IMR-90 (cell line): ENCODE measurements at places on chromosomes 5 and 9. TPM values are rescaled to one million over a fixed set of nuclear protein-coding genes. Genes with fewer than 3 reads are reported as not detected.

DNA sequence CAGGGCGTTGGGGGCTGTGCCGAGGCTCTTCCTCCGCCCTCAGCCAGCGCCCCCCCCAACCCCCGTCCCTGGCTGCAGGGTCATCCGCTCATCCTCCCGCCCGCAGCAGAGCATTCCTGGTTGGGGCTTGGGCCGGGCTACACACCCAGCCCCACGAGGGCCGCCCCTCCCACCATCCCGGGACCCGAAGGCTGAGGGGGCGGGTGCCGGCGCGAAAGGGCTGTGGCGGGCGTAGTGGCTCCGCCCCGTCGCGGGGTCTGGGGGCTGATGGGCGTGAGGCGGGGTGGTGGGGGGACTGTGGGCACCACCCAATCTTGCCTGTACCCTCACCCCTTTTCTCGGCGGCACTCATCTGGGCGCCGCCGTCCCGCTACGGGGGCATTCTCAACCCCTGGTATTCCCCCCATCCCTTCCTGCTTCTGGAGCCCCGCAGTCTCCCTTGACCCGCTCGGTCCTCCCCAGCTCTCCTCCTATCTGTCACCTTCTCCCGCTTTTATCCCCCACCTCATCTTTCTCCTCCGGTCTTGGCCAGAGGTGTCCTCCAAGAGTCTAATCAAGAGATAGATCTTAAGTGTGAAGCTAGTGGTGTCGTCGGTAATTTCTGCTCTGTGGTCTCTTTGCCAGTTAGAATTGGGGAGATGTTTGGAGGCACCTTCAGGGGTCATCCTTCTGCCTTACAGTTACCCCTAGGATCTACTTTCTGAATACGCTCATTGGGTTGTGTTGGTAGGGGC is 1.6 kb downstream of the FER start:
- H3K27me3 ChIP-seq, result no peaks in the 10 kb centered on the region
- no peak for DNase-seq
- no peaks in the 10 kb centered on the region for H3K36me3 ChIP-seq

DNA sequence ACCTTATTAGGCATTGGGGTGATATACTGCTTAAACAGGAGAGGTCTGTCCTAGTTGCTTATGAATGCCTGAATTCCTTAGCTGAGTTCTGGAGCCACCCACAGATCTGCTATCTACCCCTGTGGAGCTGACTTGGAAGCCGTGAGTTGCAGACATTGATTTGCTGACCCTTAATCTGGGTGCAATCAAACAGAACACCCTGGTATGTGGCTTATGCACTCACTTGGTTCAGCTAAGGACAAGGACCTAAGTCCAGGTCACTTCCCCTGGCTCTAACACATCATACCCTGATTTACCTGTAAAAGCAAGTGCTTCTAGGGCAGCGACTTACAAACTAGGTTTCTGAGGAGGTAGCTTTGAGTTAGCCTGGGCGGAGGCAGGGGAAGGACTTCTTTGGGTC is 41.6 kb upstream of the TLR4 start:
- no peak overlapping the region for H3K4me3 ChIP-seq
- no peak overlapping the region for H3K27ac ChIP-seq
- DNase-seq, result no peak
- no peaks in the 10 kb centered on the region for H3K4me1 ChIP-seq
- no peaks in the 10 kb centered on the region for H3K36me3 ChIP-seq
- no peaks in the 10 kb centered on the region for H3K27me3 ChIP-seq

DNA sequence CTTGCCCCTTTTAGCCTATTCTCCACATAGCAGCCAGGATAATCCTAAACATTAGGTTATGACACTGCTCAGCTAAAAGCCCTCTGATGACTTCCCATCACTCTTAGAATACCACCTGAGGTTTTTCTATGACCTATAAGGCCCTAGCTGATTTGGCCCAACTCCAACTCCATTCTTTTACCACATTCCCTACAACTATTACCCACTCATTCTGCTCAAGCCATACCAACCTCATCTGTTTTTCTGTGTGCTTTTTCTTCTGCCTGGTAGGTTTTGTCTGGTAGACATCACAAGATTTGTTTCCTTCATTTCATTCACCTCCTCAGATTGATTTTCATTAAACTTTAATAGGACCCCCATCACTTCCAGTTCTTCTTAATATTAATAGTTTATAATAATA is 12.5 kb upstream of the FCHO2 start:
- H3K4me3 ChIP-seq, result no peak overlapping the region
- no peak overlapping the region for H3K27ac ChIP-seq
- no peaks in the 10 kb centered on the region for H3K36me3 ChIP-seq
- no peak for DNase-seq

DNA sequence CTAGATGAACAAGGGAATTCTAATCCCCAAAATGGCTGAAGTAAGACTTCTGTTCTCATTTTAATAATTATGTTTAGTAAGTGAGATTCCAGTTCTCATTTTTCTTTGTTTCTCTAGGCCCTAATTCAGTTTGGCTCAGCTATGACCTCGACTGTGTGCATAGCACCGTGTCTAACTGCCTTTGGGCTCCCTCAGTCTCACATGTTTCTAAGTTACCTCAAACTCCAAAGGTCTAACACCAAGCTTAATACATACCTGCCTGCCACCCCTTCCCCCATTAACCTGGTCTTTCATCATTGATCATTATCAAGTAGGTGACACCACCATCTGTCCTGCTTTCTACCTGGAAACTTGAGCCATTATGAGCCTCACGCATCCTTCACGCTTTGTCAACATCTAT is 273.2 kb downstream of the SAXO1 start:
- peaks cover 2% of the 10 kb centered on the region; the same call in 1 of the 2 replicates for H3K4me1 ChIP-seq
- H3K4me3 ChIP-seq, result no peak overlapping the region
- H3K27ac ChIP-seq, result no peak overlapping the region
- no peaks in the 10 kb centered on the region for H3K27me3 ChIP-seq

GRCh38 chr5:80302636-80303035 is 17.2 kb upstream of the SPZ1 start:
- H3K27me3 ChIP-seq, result no peaks in the 10 kb centered on the region; the same call in 1 of the 2 replicates
- no peaks in the 10 kb centered on the region for H3K4me1 ChIP-seq
- no peaks in the 10 kb centered on the region for H3K36me3 ChIP-seq

DNA sequence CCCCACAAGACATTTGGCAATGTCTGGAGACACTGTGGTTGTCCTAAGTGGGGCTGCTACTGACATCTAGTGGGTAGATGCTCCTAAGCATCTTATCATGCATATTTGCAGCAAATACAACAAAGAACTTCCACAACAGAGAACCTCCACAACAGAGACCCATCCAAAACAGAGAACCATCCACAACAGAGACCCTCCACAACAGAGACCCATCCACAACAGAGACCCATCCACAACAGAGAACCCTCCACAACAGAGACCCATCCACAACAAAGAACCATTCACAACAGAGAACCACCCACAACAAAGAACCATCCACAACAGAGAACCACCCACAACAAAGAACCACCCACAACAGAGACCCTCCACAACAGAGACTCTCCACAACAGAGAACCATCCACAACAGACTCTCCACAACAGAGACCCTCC is 32.8 kb downstream of the ARPC5L start:
- no peaks in the 10 kb centered on the region for H3K27me3 ChIP-seq
- 0 out of 2 replicates have a peak, but pooled peaks cover 2% of the 10 kb centered on the region for H3K4me1 ChIP-seq
- no peak overlapping the region for H3K27ac ChIP-seq
- DNase-seq, result peak; percentile 55
- peaks cover 36% of the 10 kb centered on the region for H3K36me3 ChIP-seq

DNA sequence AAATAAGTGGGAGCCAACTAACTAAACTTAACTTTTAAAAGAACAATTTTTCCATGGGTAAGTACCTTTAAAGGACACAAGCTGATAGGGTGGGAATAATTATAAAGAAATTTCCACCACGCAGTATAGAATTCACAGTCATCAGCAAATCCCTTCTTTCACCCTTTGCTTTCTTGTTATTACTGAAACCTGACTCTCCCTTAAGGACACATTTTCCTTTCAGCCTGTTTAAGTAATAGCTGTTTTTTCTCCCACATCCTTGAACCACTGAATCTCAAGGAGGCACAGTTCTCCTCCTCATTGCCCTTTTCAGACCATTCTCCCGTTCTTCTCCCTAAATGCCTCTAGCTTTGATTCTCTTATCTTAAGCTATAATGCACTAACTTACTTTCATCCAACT is 6.3 kb downstream of the C5orf15 start:
- H3K4me1 ChIP-seq, result peaks cover 4% of the 10 kb centered on the region
- no peaks in the 10 kb centered on the region for H3K27me3 ChIP-seq
- H3K4me3 ChIP-seq, result no peak overlapping the region
- H3K27ac ChIP-seq, result no peak overlapping the region

DNA sequence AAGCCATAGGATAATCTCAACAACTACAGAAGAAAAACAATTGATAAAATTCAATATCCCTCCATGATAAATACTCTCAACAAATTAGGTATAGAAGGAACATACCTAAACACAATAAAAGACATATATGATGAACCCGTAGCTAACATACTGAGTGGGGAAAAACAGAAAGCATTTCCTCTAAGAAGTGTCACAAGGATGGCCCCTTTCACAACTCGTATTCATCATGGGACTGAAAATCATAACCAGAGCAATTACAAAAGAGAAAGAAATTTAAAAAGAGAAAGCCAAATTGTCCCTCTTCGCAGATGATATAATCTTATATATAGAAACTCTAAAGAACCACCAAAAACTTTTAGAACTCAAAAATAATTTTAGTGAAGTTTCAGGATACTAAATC is 146.3 kb upstream of the RGMB start:
- no peaks in the 10 kb centered on the region for H3K36me3 ChIP-seq
- DNase-seq, result no peak
- no peak overlapping the region for H3K27ac ChIP-seq
- H3K27me3 ChIP-seq, result no peaks in the 10 kb centered on the region
- no peak overlapping the region for H3K4me3 ChIP-seq

DNA sequence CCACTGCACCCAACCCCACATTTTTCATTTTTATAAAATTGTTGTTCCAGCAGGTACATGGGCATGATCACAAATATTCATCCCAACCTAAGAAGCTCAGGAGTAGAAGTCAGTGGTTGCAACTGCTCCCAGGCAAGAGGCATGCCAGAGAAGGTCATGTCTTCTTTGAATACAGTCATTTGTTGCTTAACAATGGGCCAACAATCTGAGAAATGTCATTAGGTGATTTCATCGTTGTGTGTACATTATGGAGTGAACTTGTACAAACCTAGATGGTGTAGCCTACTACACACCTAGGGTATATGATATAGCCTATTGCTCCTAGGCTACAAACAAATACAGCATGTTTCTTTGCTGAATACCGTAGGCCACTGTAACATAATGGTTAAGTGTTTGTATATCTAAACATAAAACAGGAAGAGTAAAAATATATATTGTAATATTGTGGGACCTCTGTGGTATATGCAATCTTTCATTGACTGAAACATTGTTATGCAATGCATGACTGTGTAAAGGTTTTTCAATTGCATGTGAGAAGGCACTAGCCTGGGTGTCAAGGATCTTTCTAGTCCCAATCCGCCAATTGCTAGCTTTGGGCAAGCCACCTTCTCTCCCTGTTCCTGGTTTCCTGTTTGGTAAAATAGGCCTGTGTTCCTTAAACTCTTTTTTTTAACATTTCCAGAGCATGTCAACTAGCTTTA is 27.6 kb downstream of the ATP10B start:
- DNase-seq, result no peak
- no peaks in the 10 kb centered on the region for H3K36me3 ChIP-seq
- H3K4me3 ChIP-seq, result no peak overlapping the region
- no peak overlapping the region for H3K27ac ChIP-seq
- no peaks in the 10 kb centered on the region for H3K27me3 ChIP-seq
- no peaks in the 10 kb centered on the region for H3K4me1 ChIP-seq

DNA sequence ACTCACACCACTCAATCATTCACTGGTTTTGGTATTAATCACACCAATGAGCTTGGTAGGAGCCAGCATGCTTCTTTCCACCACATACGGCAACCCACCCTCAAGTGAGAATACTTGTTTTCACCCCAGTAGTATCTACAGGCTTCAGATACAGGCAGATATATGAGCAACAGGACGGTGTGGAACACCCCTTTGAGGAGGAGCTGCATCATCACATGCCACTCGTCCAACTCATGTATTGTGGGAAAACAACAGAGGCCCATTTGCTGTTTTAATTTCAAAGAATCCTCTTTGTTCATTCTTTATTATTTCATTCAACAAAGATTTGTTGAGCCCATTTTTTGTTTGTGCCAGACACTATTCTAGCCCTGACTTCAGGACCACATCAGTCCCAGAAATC is 46.0 kb downstream of the RORB start:
- no peak for DNase-seq
- no peak overlapping the region for H3K27ac ChIP-seq
- no peaks in the 10 kb centered on the region for H3K36me3 ChIP-seq
- no peak overlapping the region for H3K4me3 ChIP-seq

Gene EXOSC3
- total RNA-seq, result 27.1 and 58.6 TPM in 2 replicates

Gene TMEM232
- total RNA-seq, result 0.36 and 0.56 TPM in 2 replicates

Gene TAF11L10
- total RNA-seq, result not detected in 2 replicates

Gene FCN2
- not detected in 2 replicates for total RNA-seq

Gene GNA14
- under 0.01 TPM in 1 of 2 replicates, not detected in the other for total RNA-seq
